ENCODE measurements at places on chromosomes 1 and 21.

GRCh38 chr1:231075020-231075419 is 35.0 kb upstream of the FAM89A start:
- no peak for DNase-seq

DNA sequence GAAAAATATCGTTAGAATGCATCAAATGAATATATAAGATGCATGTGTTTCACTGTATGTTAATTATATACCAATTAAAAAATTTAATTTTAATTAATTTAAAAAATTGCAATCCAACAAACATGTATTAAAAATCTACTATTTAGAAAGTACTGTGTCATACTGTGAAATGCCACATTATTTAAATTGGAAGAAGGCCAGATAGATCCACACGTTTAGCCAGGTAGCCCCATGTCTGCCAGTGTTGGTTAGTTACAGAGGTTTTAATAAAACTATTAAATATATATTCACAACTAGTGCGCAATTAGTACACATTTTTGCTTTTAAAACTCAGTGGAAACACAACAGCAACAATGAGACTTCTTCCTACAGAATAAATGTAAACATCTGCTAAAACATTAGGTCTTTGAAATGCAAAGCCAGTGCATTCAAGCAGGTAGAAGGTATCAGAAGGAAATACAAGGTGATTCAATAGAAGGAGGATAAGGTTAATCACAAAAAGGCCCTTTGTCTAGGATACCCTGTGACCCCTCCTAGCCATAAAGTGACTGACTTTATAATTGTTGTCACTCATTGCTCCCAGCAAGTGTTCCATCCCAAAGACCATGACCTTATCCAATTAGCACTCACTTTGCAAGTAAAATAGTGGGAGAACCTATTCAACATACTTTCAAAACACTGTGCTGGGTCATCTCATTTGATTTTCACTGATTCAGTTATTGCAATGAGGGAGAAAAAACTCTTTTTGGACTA is 211.5 kb downstream of the TTLL7 start:
- DNase-seq, result no peak

DNA sequence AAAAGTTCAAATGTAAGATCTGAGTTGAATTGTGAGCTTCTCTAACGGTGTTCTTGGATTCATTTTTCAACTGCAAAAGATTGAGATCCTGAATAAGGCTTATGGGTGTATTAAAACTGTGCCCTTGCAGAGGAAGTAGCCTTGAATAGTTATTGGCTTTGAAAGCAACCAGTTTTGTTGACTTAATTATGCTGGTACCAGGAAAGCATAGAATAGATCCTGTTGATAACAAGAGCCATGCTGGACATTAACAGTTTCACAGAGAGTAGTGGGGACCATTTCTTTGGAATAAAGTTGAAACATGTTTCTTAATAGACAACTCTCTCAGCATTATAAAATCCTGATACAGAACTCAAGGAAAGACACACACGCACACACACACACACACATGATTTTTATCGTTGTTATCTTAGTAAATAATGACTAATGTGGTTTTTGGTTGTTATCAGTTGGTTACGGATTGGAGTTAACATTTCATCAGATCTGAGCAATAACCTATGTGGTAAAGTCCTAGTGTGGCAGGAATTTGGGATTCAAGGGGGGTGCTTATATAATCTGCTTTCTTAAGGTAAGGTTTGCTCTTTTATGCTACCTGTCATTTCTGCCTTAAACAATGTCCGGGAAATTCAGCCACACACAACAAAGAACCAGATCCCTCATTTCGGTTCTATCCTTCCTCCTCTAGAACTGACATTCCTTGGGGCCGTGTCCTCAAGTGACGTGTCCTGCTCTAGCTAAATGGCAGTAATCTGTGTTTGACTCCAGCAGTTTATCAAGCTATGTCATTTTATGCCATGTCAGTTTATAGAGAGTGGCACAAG is 330.9 kb downstream of the CHRM3 start:
- no peak for DNase-seq

- DNase-seq, result no peak
Observed at GRCh38 chr1:223711173-223711572, 1.2 kb upstream of the CAPN2 start.

- no peak for DNase-seq
Observed at GRCh38 chr1:65467536-65467935, 47.1 kb downstream of the LEPR start.

DNA sequence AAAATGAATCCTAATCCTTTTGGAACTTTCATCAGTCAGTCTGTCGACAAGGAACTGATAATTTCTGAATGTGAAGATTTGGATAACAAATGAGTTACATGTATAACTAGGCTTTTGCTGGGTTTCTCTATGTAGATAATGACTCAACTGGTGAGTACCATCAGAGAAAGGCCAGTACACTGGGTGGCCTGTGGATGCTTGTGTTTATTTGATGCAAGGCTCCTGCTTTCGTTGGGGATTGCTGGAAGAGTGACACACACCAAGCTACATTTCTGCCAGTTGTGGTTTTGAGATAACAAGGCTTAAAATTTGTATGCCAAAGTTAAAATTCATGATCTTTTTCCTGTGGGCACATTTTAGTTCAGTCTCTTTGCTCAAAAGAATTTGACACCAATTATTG is 115.7 kb upstream of the UBE2U start:
- no peak for DNase-seq

- DNase-seq, result no peak
Observed at GRCh38 chr21:46442938-46443337, 15.8 kb upstream of the DIP2A start.

GRCh38 chr1:210743038-210743437 is 390.9 kb downstream of the KCNH1 start:
- DNase-seq, result no peak

DNA sequence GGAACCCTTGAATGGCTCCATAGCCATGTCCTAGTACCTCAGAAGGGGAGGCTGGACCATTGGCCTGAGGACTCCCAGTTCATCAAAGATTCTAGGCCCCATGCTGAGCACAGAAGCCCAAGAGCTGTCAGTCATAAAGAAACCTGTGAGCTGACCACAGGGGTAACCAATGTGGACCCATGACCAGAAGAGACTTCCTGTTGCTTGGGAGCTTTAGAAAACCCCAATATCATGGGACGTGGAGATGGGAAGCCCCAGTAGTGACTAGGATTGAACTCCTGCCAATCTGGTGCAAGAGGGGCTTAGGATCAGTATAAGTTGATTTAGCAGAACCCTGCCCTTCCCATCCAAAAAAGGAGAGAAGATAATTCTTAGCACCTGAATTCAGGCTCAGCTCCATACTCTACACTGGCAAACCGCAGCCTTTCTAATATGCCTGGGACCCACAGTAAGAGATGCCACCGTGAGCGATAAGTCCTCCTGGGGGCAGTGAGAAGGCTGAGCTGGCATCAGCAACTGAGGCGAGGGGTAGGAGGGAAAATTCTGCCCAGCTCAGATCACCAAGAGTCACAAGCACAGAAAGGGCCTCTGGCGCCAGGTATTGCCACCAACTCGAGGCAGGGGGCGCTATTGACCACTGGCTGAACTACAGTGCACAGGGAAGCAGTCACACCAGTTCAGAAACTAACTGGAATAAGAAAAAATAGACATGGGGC is 108.9 kb downstream of the CAPN8 start:
- no peak for DNase-seq

GRCh38 chr1:186754542-186755145 is 74.1 kb upstream of the PLA2G4A start:
- no peak for DNase-seq

- no peak for DNase-seq
Observed at GRCh38 chr1:115140442-115141144, 51.3 kb upstream of the TSPAN2 start.

DNA sequence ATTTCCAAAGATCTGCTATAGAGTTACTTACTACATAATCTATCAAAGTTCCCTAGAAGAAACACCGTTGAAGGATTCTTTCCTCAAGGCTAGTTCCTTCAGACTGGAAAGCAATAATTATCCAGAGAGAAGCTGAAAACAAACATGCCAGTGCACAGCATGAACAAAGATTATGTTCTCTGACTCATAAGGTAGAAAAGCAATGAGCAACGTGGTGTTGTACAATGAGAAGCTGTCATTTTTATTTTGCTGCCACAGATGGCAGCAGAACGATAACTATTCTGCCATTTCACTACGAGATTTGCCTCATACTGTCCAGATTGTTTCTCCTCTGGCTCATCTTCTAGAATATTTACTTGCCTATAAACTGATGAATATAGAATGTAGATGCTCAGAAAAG is 10.7 kb downstream of the EXTL2 start:
- DNase-seq, result no peak

- DNase-seq, result no peak
Observed at GRCh38 chr1:86965012-86965826, 50.8 kb downstream of the HS2ST1 start.

DNA sequence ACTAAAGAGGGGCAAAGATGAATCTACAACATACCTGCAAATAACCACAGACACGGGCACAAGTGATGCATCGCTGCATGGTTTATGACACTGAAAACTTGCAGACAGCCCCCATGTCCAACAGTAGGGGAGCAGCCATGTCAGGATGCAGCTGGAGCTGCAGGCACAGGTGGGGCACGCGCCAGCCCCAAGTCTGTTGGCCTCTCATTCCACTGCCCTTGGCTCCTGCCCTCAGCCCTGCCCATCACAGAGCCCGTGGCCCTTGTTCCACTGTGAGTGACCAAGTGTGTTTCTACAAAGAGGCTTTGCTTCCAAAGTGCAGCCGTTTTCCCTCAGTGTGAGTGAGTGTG is 3.2 kb upstream of the PADI4 start:
- no peak for DNase-seq

DNA sequence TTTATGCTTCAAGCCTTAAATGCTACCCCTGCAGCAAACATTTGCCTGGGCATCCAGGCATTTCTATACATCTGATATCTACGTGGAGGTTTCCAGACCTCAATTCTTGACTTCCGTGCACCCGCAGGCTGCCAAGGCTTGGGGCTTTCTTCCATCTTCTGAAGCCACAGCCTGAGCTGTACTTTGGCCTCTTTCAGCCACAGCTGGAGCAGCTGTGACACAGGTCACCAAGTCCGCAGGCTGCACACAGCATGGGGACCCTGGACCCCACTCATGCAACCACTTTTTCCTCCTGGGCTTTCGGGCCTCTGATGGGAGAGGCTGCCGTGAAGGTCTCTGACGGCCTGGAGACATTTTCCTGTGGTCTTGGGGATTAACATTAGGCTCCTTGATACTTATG is 5.4 kb upstream of the HAO2 start:
- no peak for DNase-seq

GRCh38 chr1:87897481-87897880 is 568.8 kb downstream of the LMO4 start:
- DNase-seq, result no peak

DNA sequence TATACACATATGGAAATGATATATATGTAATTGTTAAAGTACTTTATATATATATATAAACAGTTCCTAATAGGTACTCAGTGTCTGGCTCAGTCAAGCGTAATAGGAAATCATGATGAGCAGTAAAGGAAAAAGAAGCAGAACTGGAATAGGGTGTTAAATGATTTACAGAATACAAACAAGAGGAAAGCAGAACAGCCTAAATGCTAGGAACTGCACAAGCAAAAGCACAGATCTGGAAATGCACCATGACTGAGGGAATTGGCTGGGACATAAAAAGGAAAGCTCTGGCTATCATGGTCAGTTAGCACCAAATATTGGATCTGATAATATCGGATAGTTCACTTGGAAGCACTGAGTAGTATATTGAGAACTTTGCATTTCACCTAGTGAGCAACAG is 51.8 kb downstream of the SLC44A5 start:
- DNase-seq, result no peak

GRCh38 chr1:115432061-115432460 is 94.0 kb upstream of the NGF start:
- no peak for DNase-seq

DNA sequence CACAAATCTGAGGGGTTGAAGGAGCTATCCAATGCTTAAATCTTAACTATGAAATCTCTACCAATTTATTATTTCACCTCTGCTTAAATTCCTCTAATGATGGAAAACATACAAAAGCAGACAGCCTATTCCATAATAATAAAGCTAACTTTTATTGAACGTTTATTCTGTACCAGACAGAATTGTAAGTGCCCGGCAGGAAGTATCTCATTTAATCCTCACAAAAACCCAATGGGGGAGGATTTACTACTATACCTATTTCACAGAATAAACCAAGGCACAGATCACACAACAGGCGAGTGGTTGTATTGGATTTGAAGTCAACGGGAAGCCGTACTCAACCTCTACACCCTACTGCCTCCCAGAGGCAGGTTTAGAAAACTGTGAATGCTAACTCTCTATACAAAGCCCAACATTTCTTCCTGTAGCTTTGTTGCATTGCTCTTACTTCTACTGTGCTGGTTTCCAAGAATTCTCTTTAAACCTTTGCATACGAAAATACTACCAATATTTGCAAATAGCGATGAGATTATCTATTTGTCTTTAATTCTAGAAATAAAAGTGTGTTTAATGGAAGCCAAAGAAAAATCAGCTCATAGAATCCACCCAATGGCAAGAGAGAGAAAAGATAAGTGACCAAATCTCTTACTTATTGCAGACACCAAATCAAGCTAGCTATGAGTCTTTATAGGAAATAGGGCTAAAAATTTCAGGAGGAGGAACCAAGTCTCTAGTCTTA is 33.5 kb upstream of the C1orf53 start:
- peak; percentile 41 for DNase-seq

DNA sequence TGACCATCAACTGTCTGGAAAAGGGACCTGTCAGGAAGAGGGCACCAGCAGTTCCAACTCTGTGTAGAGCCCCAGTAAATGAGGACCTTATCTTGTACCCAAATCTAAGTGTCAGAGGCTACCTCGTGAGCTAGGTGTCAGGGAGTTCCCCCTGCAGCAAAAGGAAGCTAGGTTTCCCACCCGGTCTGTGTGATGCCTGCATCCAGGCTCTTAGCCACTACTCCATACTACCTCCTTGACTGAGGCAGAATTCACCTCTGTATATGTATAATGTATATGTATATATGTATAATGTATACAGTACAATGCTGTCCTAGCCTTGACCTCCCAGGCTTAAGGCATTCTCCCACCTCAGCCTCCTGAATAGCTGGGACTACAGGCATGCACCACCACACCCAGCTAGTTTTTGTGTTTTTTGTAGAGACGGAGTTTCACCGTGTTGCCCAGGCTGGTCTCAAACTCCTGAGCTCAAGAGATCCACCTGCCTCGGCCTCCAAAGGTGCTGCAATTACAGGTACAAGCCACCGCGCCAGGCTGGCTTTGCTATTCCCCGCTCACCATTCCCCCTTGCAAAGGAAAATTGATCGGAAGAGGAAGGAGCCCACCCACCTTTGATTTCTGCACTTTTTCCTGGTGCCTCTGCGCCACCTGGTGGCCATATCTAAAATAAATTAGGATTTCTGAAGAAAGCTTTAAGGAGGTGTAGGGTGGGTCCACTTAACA is 15.7 kb upstream of the LUZP1 start:
- DNase-seq, result no peak

- DNase-seq, result no peak
Observed at GRCh38 chr1:111630567-111630966, 11.0 kb downstream of the RAP1A start.

DNA sequence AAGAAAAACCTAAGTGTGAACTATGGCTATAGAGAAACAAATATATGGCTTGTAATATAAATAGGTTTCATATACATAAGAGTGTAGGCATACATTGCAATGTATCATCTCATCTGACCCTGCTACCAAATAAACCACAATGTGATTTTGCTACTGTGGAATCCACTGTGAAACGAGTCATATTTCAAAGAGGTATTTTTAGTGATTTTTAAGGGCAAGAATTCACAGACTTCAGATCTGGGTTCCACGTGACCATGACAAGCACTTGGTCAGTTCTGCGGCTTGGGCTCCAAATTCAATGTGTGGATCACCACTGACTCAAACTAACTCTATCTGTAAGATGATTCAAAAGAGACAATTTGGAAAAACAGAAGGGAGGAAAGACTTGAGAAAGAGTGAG is 147.0 kb upstream of the ERG start:
- DNase-seq, result no peak

GRCh38 chr1:223244366-223245103 is 101.5 kb upstream of the TLR5 start:
- no peak for DNase-seq

Data from NCI-H1436 treated with DMSO at 0.1 percent for 48 hours (cell line).